ENCODE measurements at places on chromosomes 4 and X.

DNA sequence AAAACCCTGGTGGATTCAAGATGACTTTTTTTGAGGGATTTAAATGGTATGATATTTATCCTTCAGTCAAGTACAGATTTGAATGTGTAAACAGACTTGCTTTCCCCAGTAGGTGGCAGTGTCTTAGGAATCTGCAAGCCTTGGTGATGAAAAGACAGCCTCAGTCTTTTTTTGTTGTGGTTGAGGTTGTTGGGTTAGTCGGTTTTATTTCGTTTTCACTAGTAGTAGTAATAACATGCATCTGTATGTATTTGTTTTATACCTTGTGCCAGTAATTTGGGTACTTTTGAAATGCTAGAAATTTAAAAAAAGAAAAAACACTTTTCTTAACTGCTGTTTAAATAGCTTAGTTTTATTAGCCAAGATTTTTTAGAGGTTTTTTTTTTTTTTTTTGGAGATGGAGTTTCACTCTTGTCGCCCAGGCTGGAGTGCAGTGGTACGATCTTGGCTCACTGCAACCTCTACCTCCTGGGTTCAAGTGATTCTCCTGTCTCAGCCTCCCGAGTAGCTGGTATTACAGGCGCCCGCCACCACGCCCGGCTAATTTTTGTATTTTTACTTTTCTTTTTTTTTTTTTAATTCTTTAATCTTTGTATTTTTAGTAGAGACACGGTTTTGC, 39.2 kb downstream of the COPS4 start:
- peak; percentile 45 for DNase-seq

DNA sequence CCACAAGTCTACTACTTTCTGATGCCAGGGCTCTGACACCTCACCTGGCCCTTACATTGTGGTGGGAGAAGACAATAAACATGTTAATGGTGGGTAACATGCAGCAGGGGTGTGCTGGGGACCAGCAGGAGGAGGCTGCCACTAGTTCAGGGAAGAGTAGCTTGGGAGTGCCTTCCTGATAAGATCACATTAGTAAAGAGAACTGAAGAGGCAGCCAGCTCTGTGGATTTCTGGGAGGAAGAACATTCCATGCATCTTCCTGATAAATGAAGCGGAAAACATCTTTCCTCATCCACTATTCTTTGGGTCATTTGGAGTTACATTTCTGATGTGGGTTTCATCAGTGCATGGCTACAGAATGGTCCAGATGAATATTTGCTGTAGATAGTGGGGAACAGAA, 9.0 kb downstream of the RNF150 start:
- no peak for DNase-seq

- DNase-seq, result no peak
Measured at GRCh38 chr4:97185233-97185632, 958.0 kb downstream of the STPG2 start.

GRCh38 chrX:130296743-130297142, 28.0 kb upstream of the ZNF280C start:
- no peak for DNase-seq

DNA sequence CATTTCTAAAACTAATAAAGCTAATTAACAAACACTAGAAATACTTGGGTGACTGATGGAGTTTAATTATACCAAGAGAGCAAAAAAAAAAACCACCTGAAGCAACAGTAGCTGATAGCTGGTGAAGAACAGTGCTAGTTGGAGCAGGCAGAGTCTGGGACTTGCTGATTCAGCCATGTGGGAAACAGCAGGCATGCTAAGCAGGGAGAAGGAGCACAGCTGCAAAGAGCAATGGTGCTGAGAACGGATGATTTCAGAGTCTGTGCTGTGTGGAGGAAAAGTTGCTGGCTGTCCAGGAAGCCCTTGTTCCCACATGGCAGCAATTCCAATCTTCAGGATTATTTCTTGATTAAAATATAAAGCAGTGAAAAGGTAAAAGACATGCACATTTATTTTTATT, 68.8 kb downstream of the NPY1R start:
- no peak for DNase-seq

GRCh38 chr4:103046416-103047290, 27.1 kb upstream of the SLC9B1 start:
- DNase-seq, result peak; percentile 24

- DNase-seq, result no peak
Measured at GRCh38 chr4:52998413-52998812, 136.3 kb downstream of the RASL11B start.

DNA sequence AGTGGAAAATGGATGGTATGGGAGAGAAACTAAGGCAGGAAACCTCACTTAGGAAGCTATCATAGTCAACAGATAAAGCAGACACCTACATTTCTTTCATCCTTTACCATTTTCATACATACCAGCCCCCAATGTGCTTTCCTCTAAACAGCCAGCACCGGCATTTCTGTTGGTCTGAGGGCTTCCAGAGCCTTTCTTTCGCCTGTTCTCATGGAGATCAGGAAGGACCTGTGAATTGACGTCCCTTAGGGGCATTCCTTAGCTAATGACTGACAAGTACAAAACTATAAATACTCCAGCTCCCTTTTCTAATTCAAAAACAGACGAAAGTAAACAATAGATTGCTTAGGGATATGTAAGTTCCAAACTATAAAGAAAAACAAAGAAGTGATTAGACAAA, 215.5 kb upstream of the CNKSR2 start:
- DNase-seq, result no peak

DNA sequence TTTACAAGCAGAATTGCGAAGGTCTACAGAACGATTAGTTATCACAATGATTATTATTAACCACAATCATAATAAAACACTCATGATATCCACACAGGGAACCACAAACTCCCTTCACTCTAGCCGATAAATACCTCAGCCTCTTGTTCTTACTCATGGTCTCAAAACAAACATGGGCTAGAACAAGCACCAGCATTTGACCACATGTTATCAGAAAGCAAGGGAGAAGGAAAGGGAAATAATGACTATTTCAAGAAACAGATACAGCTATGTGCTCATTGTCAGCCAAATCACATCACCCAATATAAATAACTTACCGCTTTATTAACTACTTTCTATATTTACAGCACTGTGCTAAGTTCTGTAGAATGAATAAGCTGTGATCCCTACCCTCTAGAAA, 663.2 kb upstream of the HTR2C start:
- DNase-seq, result no peak

Data from endothelial cell (in vitro differentiated cells).